Pulmonary artery endothelial cell (primary cell): ENCODE measurements at places on chromosomes 1 and 21.

DNA sequence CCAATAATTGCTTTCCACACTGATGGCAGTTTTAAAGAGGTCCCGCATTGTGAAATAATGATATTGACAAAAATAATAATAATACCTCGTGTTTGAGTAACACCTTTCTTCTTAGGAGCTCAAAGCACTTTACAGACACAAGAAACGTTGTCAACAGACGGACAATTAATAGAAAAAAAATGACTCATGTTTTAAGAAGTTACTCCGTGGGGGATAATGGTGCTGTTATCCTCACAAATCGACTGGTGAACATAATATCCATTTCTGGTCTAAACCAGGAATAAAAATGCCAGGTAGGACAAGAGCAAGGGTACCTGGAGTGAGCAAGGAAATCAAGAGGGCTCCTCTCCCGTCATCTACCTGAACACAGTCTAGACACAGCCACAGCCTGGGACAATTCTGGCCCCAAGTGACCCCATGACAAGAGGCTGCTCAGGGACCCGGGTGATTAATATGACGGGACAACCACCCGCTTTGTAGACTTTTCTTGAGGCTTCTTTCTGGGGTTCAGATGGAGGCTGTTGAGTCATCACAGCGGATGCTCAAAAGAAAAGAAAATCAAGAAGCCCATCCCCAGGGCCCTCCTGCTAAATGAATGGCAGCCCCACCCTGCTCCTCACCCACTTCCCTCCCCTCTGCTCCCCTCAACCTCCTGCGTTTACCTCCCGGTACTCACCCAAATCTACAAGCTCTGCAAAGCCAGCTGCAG lies 146.2 kb upstream of the IRF2BP2 start:
- DNase-seq: no peak

DNA sequence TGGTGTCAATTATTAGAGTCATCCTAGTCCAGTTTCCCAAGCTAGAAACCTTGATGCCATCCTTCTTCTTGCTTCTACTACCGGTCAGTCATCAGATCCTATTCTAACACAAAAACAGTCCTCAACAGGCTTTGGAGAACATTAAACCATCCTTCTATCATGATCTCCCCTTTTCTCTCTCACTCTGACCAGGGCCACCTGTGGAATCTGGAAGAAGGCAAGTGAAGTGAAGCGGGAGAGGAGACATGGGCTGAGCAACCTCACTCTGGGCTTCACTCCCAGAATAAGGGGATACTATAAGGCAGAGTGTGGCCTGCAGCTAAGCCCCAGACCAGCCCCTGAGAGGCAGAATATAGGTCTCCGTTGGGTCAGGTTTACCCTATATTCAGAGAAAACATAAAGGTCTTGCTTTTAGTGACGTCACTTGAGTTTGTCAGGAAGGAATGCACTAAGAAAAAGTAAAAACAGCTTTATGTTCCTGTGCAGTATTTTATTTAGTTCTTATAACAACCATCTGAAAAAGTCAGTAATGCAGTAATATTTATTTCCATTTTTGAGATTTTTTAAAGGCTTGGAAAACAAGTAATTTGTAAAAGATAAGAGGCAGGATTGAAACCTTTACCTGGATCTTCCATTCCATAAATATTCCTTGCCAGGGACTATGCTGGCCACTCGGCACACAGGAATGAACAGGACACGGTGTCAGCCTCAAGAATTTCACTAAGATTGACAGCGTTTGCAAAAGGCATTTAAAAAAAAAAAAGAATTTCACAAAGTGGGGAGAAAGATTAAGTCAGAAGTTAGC lies 61.3 kb downstream of the NFASC start:
- no peak for DNase-seq

- no peak for DNase-seq
Measured at GRCh38 chr1:201559679-201560162, 20.8 kb downstream of the NAV1 start.

- no peak for DNase-seq
Measured at GRCh38 chr1:40895601-40896000, 33.4 kb upstream of the CITED4 start.

- no peak for DNase-seq
Measured at GRCh38 chr1:205604059-205604458, 27.8 kb downstream of the ELK4 start.

- no peak for DNase-seq
Measured at GRCh38 chr1:197778366-197778945, 3.2 kb upstream of the DENND1B start.

DNA sequence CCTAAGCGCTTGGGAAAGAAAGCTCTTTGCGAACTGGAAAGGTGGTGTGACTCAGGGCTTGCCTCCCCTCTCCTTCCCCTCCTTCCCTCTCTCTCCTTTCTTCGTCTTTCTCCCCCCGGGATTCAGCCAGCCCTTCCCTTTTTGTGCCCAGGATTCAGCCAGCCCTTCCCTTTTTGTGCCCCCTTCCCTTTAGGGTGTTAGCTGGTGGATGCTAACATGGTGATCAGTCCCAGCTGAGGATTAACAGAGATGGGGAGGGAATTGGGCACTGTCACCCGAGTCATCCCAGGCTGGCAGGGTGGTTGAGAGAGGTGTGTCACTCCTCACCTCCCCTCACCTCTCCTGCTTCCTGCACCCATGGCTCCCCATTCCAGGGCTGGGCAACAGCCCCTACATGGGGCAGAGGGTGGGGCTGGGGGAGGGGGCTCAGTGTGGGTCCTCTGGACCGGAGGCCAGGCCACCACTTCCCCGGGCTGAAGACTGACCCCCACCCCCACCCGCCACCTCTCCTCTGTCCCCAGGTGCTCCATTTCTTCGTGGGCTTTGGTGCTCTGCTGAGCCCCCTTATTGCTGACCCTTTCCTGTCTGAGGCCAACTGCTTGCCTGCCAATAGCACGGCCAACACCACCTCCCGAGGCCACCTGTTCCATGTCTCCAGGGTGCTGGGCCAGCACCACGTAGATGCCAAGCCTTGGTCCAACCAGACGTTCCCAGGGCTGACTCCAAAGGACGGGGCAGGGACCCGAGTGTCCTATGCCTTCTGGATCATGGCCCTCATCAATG lies 51.5 kb downstream of the ELK4 start:
- DNase-seq: no peak

- DNase-seq: no peak
Measured at GRCh38 chr1:41152622-41153044, 89.5 kb downstream of the SCMH1 start.

GRCh38 chr1:20302108-20302471 lies 11.4 kb downstream of the VWA5B1 start:
- no peak for DNase-seq

DNA sequence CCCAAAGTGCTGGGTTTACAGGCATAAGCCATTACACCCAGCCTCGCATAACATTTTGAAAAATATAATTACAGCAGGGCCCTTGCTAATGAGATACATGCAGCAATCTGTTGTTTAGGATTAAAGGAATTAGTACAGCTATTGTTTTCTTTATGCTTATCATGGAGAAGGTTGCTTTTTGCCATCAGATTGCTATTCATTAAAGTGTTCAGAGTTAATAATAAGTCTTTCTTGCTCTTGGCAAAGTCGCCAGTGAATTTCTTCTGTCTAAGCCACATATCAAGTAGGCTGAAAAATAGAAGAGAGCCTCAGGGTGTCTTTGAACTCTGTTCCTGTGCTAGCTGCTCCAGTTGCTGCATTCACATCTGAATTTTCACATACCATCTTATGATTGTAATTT lies 144.1 kb downstream of the POU2F1 start:
- DNase-seq: no peak

DNA sequence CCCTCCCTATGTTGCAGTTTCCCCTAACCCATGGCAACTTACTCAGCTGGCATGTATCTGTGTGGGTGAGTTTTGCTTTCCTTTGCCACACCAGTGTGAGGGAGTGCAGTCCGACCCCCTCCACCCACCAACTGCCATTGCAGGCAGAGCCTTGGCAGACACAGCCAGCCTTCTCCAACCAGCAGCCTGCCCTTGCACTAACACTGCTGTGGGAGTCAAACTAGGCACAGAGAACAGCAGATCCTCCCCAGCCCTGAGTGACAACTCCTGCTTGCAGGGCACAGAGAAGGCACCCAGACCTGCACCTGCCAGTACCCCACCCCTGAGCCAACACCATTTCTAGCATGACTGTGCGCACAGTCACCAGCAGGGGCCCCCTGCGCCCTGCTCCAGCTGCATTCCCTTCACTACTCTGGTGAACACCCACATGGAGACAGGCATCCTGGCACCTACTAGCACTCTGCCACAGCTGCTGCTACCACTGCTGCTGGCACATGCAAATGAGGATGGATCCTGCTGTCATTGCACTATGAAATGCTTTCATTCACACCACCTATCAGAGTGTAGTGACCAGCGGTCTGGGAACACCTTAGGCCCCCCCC lies 98.4 kb downstream of the MAGI3 start:
- no peak for DNase-seq

- DNase-seq: no peak
Measured at GRCh38 chr1:99457381-99458165, 188.3 kb upstream of the PALMD start.

DNA sequence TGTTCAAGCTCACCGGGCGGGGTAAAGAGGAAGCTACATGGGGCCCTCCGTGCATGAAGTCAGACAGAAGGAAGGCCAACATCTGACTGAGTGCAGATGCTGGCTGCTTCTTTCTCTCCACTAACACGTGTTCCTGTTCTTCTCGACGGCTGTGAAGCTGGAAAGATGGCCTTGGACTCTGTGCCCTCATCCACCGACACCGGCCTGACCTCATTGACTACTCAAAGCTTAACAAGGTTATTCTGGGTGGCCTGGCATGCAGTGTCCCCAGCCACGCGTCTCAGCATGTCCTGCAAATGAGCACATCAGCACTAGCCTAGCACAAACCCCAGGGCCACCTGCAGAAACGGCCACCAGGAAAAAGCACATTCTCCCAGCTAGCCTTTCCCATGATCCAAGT lies 41.2 kb downstream of the ACTN2 start:
- no peak for DNase-seq

- DNase-seq: no peak
Measured at GRCh38 chr1:14182856-14183255, 415.6 kb upstream of the KAZN start.

DNA sequence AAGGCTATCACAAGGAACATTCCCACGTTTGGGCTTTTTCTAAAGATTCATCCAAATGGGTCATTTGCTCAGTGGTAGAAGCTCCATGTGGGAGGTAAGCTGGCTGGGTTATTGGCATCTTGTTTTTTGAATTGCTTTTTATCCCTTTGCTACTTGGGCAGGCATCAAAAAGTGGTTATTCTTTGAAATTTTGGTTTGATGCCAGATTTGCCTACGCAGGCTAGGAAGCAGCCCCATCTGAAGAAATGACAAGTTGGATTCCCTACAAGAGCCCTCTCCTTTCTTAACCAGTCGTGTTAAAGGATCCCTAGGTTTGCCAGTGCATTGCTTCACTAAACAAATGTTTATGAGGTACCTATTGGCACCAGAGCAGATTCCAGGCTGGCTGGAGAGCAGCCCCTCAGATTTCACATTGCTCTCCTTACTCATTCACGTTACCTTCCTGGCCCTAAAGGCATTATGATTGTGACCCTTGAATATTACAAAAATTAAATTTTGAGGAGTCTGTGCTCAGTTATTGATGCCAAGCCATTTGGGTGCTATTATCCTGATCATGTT lies 38.8 kb downstream of the ARID1A start:
- no peak for DNase-seq

GRCh38 chr1:92065042-92065441 lies 10.2 kb downstream of the SETSIP start:
- DNase-seq: no peak

- DNase-seq: no peak
Measured at GRCh38 chr1:125080077-125080476, 3895.3 kb downstream of the SRGAP2C start.

GRCh38 chr1:209652873-209653401 lies 712 bp upstream of the LAMB3 start:
- DNase-seq: no peak

DNA sequence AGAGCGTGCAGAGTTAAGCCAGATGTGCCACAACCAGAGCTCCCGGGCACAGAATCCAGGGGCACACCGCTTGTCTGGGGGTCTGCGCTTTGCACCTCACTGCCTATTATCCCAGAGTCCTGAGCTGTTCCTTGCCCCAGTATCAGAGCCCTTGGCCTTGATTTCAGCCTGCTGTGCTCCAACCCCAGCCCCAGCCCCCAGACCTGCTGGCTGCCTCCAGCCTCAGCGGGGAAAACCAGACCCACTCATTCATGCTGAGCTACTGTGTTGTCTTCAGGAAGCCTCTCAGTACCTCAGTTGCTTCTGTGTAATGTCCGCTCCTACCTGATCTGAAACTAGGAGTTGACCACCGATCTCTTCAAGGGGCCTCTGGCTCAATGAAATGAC lies 1.1 kb downstream of the IKBKE start:
- DNase-seq: no peak

GRCh38 chr1:113765306-113766230 lies 6.3 kb upstream of the PHTF1 start:
- DNase-seq: no peak

DNA sequence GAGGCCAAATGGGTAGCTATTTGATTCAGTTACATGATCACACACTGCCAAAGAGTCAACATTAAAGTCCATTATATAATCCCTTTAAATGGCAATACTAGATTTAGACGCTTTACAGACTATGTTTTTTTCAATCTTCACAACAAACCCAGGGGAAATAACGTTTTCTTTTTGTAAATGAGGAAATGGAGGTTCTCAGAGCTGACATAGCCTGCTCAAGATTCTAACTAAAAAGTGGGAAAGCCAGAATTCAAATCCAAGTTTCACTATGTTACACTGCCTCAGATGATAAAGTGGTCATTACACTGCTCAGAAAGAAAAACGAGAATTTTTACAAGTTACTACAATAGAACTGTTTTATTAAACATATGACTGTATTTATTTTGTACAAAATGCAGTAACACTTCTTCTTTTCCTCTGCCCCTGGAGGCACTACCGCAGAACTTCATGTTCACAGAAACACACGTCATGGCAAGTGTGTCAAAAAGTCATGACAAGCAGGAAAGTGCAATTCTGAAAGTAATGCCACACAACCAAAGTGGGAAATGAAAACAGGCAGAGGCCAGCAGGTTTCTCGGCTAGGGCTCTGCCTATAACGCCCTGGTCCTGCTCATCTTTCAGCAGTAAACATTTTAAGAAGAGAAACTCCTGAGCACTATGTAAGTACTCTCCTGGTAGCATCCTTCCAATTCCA lies 19.0 kb downstream of the THEMIS2 start:
- no peak for DNase-seq

GRCh38 chr1:153842006-153842471 lies 66.8 kb downstream of the SLC27A3 start:
- no peak for DNase-seq

DNA sequence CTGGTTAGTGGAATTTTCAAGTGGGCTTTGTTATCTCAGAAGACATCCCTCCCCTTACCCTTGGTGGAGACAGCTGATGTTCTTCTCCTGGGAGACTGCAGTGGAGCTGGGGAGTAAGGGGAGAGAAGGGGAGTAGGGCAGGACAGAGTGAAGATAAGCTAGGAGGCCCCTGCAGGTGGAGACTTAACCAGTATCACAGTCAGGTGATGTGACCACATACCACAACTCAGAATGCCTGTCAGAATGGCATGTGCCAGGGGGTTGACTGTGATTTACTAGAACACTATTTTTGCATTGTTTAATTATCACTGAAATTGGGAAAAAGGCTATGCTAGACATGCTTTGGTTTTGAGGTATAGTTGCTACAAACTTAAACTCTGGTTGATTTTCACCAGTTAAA lies 124.6 kb downstream of the NRDC start:
- DNase-seq: no peak
